ENCODE measurements at places on chromosomes 5 and 9. TPM values are rescaled to one million over a fixed set of nuclear protein-coding genes. Genes with fewer than 3 reads are reported as not detected.

GRCh38 chr9:126790561-126790960, 14.3 kb upstream of the ZBTB43 start:
- DNase-seq, result no peak

FREM1 gene
- 1.3 TPM for total RNA-seq

- DNase-seq, result no peak
These were observed 206.0 kb upstream of the PRR16 start for GRCh38 chr5:120258123-120258522.

GRCh38 chr9:99187311-99187710, 34.4 kb downstream of the ALG2 start:
- no peak for DNase-seq

LMNB1 gene
- 11.2 TPM for total RNA-seq

ADAMTSL2 gene
- total RNA-seq, result 3.3 TPM

- no peak for DNase-seq
These were observed 392.9 kb upstream of the WWC1 start for GRCh38 chr5:167898361-167899042.

CAMK2A gene
- not detected for total RNA-seq

Data from stomach (tissue), 19 donors.